Mononuclear cell (primary cell): ENCODE measurements at places on chromosomes 2 and 18. TPM values are rescaled to one million over a fixed set of nuclear protein-coding genes. Genes with fewer than 3 reads are reported as not detected.

Gene RIT2
- not detected for total RNA-seq

Gene MRPL53
- 8.3 TPM for total RNA-seq

Gene CREG2
- not detected for total RNA-seq

Gene BOLL
- 0.10 TPM for total RNA-seq

Gene UPP2
- not detected for total RNA-seq

Gene KANSL1L
- 15.4 TPM for total RNA-seq

Gene POTEC
- total RNA-seq: not detected

Gene KLHL29
- 1.0 TPM for total RNA-seq

Gene NPHP1
- 0.52 TPM for total RNA-seq

Gene TXNDC2
- 0.10 TPM for total RNA-seq

Gene ASIC4
- total RNA-seq: not detected

Gene ALK
- not detected for total RNA-seq

Gene IL36A
- total RNA-seq: not detected

Gene CMPK2
- 12.8 TPM for total RNA-seq

Gene NEMP2
- 6.8 TPM for total RNA-seq

Gene SPEG
- 2.4 TPM for total RNA-seq

Gene ACTG2
- 0.10 TPM for total RNA-seq

Gene GKN2
- not detected for total RNA-seq

Gene RBM44
- total RNA-seq: 3.5 TPM

Gene SULT1C2
- total RNA-seq: not detected

Gene BARD1
- total RNA-seq: 24.1 TPM

Gene ASXL3
- under 0.01 TPM for total RNA-seq

Gene GALR1
- total RNA-seq: under 0.01 TPM

Gene INHA
- not detected for total RNA-seq

Gene CNDP1
- total RNA-seq: not detected
